Globus pallidus (tissue), 1 donor: ENCODE measurements at places on chromosomes 7 and 10.

- no peak for DNase-seq
Observed at GRCh38 chr7:6007386-6007785, 1.5 kb downstream of the PMS2 start.

DNA sequence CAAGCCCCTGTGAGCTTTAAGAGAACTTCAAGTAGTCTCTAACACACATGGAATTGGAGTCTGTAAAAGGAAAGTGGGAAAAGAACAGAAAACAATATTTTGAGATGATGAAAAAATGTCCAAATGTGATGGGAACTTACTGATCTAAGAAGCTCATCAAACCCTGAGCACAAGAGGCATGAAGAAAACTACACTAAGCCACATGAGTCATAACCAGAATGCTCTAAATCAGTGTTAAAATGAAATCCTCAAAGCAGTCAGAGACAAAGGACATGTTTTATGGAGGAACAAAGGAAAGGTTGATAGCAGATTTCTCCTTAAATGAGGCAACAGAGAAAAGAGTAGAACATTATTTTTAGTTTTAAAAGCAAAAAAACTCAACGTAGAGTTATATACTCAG is 37.2 kb downstream of the ZNF33A start:
- no peak for DNase-seq

DNA sequence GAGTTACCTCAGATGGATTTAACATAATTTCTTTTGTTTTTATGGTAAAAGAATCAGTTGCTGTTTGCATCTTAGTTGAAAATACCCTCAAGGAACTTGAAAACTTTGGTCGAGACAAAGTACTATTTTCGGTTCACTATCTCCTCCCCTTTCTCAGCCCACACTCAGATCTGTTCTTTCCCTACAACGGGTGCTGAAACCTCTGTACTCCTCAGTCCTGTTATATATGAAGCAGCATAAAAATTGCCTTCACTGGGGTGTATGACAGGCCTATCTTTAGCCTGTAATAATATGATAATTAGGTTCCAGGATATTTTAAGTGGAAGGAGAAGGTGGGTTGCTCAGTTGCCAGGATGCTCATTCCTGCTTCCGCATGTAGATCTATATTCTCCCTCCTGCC is 105.2 kb upstream of the NOBOX start:
- DNase-seq, result no peak

- peak; percentile 47 for DNase-seq
Observed at GRCh38 chr10:13074563-13075451, 25.2 kb upstream of the OPTN start.

- DNase-seq, result no peak
Observed at GRCh38 chr10:101261702-101262101, 32.4 kb upstream of the LBX1 start.

DNA sequence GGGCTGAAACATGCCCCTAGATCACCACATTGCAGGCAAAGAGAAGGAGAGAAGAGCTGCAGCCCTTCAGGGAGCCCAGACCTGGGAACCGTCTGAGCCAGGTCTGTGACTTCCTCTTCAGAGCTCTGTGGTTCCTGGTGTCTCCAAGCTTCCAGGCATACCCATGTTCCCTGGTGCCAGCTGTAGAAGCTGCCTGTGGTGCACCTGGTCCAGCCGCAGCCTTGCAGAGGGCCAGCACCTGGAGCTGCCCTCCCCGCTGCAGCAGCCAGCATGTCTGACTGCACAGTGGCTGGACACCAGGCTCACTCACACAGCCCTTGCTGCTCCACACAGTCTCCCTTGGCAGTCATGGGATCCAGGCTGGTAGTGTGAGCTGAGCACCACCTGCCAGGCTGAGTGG is 33.6 kb downstream of the C7orf25 start:
- DNase-seq, result no peak

DNA sequence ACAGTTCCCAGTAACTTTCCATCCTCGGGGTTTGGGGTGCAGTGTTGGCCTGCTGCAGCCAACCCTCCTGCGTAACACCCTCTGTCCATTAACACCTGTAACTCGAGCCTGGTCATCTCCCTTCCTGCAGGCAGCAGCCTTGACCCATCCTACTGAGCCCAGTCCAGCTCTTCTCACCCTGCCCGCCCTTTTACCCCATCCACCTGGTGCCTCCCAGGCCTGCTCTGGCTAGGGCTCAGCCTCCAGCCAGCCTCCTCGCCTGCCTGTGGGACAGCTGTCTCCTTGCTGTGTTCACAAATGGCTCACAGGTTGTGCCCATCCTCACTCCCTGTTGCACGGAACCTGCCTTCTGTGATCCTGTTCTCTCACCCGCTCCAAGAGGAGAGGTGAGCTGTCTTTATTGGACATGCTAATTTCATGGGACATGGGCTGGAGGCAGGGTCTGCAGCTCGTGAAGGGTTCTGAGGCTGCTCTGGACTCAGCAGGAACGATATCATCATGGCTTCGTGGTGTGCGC is 277.2 kb upstream of the TCERG1L start:
- DNase-seq, result no peak

DNA sequence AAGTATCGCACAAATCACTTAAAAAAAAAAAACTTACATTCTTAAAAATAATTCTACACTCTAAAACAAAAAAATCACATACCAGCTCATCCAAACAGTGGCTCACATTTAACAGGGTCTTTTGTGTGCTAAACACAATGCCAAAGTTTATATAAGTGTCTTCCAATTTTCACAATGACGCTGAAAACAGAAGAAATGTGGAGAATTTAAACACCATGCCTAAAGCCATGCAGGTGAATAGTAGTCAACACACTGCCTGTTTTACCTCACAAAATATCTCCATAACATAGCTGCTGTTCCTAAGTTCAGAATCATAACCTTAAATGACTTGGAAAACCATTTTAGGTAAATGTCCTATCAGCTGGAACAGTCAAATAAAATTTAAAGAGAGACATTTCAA is 55.0 kb downstream of the GRB10 start:
- DNase-seq, result no peak

DNA sequence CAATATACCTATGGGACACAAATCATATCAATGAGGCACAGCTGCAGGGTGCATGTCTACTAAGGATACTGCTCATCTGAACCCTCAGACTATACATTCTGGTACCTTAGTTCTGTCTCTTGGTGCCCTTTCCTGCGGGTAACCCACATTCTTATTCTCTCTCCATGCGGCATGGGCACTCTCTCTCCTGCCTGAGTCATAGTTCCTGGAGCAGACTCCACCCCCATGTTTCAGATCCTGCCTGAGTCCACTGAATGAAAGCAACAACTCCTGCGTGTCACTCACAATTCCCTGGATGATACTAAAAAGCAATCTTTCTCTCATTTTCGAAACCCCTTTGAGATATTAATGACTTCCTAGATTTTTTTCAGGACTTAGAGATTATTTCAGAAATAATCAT is 653.1 kb upstream of the C7orf33 start:
- DNase-seq, result no peak

- no peak for DNase-seq
Observed at GRCh38 chr10:97020452-97021400, 165.0 kb downstream of the SLIT1 start.

DNA sequence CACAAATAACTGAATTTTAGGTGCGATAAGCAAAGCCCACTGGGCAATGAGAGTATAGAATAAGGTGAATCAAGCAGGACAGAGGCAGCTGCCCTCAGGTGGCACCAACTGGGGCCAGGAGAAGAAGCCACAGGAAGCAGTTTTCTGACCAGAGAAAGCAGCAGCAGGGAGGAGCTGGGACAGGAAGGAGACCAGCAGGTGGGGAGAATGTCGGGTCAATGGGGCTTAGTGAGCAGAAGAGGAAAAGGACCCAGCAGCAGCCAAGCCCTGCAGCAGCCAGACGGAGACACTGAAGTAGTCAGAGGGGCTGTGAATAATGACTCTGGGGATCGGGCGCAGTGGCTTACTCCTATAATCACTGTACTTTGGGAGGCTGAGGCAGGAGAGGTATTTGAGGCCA is 209.6 kb upstream of the SH2B2 start:
- no peak for DNase-seq

GRCh38 chr10:119028900-119029612 is 458 bp upstream of the NANOS1 start:
- peak; percentile 85 for DNase-seq

GRCh38 chr7:83362871-83363550 is 200.3 kb upstream of the PCLO start:
- DNase-seq, result no peak

DNA sequence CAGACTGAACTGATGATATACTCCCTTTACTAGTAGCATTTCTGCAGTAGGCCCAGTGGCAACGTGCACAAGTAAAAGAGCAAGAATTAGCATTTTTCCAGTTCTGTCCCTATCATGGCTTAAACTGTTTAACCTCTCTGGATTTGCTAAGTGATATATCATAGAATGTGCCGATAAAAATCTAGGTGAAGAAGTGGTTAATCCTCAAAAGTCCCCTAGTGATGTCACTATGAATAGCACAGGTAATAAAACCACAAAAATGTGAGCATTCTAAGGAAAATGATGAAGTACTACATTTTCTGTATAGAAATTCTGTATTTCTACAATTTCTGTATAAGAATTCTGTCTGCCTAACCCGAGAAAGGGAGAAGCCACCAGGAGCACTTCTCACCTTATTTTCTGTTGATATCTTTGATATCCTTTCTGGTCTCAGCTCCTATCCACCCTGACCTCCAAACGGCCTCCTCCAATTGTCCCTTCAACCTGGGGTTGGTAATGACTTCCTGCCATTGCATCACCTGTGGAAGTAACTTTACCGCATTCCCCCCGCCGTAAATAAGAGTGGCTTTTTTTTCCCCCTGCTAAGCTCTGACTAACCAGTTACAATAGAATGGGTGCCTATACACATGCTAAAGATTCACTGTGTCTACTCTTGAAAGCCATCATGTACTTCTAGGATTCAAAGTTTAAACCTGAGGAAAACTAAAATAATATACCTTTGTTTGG is 155.9 kb upstream of the ASAH2 start:
- DNase-seq, result no peak

GRCh38 chr7:100106633-100107032 is 5.2 kb downstream of the AP4M1 start:
- no peak for DNase-seq

- no peak for DNase-seq
Observed at GRCh38 chr7:5598769-5599371, 175.2 kb upstream of the TNRC18 start.

DNA sequence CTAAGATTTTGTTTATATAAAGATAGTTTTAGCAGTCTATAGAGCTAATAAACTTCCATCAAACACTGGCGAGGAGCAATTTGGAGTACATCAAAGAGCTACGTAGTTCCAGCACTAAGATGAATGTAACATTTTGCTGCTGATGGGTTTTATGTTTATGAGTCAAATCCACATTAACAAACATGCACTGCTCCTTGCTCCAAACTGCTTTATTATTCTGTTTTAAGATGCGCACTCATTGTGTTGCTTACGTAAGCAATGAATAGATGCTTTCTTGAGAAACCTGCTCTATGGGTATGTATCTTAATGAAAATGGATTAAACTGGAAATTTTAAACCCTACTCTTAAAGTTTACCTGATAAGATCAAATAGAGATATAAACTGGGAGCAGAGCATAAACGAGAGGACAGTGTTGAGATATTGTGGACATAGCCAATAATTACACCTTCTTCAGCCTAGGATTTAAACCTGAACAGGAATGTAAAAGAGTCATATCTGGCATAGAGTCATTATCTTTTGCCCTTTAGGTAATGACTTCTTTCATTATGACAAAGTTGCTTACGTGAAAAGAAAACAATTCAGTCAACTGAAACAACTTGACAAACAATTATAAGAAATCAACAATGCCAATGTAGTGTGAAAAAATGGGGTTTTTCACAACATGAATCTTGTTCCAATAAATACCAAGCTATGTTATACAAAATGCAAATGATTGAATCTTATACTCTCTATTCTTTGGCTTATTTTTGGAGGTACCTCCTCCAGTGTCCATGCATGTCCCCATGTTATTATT is 153.5 kb upstream of the MTPN start:
- DNase-seq, result no peak

- DNase-seq, result no peak
Observed at GRCh38 chr7:121196286-121196685, 132.5 kb upstream of the WNT16 start.

DNA sequence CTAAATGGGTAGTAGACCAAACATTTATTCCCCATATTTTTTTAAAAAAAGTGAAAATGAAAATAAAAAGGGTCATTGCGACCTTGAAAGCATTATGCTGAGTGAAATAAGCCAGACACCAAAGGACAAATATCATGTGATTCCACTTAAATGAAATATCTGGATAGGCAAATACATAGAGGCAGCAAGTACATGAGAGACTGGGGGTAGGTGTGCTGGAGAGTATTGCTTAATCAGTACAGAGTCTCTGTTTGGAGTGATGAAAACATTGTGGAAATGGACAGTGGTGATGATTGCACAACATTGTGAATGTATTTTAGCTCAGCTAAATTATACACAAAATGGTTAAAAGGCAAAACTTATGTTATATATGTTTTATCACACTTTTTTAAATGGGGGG is 169.4 kb downstream of the AKR1D1 start:
- DNase-seq, result no peak

DNA sequence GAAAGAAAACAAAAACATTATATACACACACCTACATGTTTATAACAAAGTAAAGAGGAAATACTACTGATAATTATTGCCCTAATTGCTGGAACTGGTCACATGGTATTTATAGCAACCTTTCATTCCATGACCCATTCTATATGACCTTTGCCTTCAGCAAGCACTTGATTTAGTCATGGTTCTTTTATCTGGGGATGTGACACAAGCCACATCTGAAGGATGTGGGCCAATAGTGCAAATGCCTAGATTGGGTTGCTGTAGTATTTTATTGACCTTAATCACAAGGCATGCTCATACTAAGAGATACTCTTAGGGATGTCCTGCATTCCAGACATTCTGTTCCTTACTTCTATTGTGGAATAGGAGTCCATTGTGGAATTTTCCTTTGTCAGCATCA is 723.5 kb upstream of the POM121L12 start:
- DNase-seq, result no peak

DNA sequence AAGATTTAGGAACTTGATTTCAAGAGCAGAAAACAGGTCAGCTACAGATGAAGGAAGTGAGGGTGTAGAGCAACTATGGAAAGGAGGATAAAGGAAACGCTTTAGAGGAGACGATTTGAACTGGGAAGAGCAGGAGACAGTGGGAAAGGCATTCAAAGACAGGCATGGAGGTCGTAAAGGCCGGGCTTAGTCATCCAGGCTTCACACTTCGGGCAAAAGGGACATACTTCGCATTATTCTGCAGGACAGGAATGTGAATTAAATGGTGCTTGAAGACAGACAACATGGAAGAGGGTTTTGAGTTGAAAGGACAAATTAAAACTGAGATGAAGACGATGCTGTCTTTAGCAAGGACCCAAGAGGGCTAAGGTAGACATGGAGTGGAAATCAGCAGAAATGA is 8.1 kb downstream of the FAM171A1 start:
- DNase-seq, result no peak

DNA sequence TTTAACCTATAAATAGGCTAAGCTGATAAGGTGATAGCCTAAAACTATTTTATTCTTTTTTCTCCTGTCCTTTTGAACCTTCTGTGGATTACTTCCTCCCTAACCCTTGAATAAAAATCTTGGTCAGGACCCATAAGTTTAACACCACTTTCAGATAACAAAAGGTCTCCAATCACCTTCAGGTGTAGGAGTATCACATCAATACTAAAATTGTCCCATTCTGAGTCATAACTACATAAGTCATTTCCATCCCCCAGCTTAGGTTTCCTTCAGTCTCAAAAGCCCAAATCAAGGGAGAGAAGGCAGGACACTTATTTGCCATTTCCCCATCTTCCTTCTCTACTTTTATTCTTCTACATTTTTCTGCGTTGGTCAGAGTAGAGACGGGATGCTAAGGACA is 56.9 kb upstream of the WNT16 start:
- no peak for DNase-seq
